ENCODE measurements at places on chromosomes 6 and 20.

DNA sequence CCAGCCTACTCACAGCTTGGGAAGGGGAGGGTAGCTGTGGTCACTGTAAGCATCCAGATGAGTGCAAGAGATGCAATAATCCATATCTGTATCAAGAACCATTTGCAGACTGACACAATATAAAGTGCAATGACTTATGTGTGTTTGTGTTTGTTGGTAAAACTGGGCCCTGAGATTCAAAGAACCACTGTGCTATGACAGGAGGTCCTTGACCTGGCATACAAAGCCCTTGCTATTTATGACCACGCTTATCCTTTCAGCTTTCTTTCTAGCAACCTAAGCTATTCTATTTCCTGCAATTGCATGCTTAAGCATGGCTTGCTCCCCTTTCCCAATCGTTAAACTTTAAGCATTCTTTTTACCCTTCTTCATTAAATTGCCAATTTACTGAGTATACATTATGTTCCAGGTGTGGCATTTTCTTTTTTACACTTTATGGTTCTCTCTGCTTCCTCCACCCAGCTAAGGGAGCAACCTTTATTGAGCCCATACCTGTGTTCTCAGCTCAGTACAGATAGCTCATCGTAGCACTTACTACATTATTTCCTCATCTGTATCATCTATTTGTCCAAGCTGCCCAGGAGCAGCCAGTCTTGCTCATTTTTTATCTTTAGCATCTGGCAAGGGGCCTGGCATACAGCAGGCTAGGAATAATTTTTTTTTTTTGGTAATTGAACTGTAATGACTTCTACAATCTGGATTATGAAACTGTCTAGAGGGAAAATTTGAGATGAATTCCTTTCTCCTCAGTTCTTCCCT is 3.5 kb downstream of the MCUR1 start:
- DNase-seq = no peak

DNA sequence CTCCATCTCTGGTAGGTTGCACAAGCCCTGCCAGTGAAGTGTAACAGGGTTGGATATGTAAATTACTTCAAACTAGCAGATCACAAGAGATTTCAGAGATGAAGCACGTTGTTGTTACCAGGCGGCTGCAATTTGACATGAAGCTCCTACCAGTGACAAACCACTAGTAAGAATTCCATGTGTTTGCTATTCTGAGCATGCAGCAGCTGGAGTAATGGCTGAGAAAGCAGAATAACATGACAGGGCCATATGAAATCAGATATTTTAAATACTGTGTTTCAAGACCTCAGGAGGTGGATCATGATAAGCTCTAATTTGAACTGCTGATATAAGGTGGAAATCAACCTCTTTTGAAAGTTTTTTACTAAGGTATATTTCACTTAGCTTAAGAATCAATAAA is 11.4 kb downstream of the RIN2 start:
- no peak for DNase-seq

DNA sequence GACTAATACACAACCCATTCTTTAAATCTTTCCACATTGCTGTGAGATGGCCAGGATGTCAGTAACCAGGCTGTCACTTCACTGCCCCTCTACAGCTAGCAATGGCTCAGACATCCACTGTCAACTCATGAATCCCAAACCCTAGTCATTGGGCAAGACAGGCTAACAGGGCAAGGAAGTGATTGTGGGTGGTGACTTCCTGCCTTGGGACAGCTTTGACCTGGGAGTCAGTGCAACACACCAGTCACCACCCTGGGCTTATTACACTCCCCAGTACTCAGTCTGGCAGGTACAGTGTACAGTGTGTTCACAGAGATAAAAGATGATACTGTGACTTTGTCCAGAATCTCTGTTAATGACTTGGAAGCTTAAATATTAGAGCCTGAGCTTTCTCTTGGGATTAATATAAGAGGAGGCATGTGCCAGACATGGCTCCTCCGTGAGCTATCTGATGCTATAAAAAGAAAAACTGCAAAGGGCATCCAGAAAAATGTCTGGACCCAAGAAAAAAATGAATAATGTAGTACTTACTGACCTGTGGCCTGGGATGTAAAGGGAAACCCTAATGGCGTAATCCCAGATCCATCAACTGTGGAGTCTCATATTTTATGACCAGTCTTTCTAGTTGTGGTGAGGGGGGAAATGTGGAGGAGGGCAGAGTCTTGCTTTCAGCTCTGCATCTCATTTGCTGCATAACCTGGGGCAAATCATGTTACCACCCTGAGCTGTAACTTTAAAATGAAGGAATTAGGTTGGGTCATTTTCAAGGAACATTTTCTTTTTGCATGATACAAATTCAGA is 244.4 kb downstream of the SLC24A3 start:
- DNase-seq = no peak

DNA sequence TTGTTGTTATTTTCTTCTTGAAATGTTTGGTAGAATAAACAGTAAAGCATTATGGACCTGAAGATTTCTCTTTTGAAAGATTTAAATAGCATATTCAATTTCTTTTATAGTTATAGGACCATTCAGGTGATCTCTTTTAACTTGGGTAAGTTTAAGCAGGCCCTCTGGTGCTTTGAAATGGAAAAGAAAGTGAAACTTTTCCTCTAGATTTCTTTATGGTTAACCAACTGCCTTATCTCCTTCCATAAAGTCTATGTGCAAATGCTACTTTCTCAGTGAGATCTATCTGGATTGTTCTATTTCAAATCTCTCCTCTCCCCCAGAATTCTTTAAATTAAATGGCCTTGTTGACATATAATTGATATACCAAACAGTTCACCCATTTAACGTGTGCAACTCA is 54.0 kb downstream of the PHACTR2 start:
- no peak for DNase-seq

Data from activated T-cell treated with anti-CD3 and anti-CD28 coated beads, Interleukin-2, amount 50 U/mL, for 24 hours (primary cell).